ENCODE measurements at places on chromosomes 1 and 21.
A peak's percentile ranks its signal among the peaks of the same experiment; 100 is the strongest.

GRCh38 chr1:4778056-4778455 is 123.6 kb downstream of the AJAP1 start:
- DNase-seq, result no peak

DNA sequence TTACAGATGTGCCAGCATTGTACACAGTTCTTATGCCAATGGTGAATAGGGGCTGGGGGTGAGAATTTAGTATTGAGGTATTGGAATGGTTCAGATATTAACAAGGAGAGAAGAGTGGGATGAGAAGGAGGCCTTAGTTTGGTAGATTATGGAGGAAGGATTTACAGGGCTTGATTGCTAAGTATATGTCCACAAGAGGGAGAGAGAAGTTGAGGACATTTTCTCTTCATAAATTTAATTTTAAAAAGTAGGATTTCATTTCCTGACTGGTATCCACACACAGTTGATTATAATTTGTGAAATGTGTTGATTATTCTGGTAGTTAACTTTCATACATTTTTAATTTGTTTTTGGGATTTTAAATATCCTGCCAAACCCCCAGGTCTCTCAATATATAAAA is 213.0 kb downstream of the ADGRL2 start:
- no peak for DNase-seq

DNA sequence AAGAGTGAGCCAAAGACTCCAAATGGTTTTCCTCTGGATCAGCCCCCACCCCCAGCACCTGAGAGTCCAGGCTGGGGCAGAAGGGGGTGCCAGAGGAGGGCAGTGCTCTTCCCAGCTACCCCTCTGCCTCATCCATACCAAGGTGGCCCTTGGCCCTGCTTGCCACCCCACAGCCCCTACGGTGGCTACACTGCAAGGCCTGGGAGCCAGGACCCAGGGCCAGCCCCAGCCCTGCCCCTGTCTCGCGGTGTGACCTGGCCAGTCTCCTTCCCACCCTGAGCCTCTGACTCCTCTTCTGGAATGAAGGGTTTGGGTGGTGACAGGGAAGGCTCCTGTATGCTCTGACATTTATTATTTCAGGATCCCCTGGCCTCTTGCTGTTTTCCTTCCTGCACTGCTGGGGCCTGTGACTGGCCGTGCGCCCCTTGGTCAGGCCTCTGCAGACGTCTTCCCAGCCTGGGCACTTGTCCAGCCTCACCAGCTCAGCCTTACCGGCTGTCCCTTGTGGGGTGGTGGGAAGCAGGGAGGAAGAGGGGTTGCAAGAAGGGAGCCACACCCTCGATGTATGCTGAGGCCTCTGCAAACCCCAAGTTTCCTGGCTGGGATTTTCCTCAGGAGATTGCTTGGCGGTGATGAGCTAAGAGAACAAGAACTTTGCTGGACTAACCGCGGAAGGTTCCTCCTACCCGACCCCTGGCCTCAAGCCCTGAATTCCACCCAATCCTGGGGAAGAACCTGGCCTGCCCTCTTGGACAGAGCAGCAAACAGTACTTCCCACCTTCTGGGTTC is 13.5 kb downstream of the ASAP3 start:
- no peak for DNase-seq

DNA sequence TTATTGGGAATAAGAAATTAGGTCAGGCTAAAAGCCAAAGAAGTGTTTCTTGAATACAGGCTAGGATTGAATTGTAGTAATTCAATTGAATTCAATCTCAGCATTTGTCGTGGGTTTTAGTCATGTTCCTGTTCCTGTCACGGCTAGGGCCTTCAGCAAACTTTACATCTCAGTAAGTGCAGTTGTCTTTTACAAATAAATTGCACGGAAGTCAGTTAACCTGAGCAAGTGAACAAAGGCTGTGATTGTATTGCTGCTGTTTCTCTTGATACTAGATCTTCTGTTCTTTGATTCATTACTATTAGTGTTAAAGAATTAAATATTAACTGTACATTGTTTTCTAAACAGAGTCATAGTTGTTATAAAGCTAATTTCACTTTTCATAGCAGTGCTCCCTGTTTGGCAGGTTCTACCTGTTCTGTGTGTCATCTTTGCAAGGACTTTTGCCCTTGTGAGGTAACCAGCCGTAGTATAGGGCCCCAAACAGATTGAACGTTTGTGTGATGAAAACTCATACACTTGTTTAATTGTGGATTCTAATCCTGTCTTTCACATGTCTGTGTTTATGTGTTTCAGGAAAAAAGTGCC is 164.4 kb downstream of the EDEM3 start:
- no peak for DNase-seq

DNA sequence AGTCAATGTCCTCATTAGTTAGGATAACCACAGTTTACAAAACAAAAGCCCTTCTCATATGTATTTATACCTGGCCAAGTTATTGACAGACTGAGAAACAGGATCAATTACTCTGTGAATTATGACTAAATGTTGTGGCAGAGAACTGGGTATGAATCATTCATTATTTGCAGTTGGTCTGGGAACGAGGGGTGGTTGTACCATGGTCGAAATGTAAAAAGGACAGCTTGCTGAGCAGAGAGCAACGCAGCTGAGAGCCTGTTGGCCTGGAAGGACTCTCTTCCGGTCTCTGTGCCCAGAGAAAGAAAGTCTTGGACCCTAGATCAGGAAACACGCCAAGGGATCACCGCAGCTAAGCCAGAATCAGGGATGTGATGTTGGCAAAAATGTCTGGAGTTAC is 169.6 kb downstream of the DISC1 start:
- no peak for DNase-seq

- peak; percentile 86 for DNase-seq
Observed at GRCh38 chr1:42380586-42381279, at the start of gene RIMKLA. Gene RIMKLA (plus strand): TSS chr1:42380792. CDS start chr1:42380935, 143 bp downstream.

DNA sequence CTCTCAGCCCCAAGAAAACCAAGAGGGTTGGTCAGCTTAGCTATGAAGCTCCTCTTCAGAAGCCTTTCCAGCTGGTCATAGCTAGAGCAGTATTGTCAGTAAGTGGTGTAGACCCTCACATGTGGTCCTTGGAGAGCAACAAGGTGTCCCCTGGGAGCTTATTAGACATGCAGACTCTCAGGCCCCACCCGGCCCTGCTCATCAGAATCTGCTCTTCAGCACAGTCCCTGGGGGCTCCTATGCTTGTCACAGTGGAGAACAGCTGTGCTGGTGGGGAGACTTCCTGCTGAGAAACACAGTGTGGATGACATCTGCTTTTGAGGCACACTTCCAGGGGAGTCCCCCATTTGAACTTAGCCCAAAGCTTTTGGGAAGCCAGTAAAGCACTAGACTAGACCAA is 21.9 kb upstream of the NEK2 start:
- DNase-seq, result peak; percentile 44

- DNase-seq, result no peak
Observed at GRCh38 chr1:55181666-55182065, 33.5 kb downstream of the USP24 start.

- no peak for DNase-seq
Observed at GRCh38 chr1:27130798-27131197, 24.1 kb downstream of the SLC9A1 start.

DNA sequence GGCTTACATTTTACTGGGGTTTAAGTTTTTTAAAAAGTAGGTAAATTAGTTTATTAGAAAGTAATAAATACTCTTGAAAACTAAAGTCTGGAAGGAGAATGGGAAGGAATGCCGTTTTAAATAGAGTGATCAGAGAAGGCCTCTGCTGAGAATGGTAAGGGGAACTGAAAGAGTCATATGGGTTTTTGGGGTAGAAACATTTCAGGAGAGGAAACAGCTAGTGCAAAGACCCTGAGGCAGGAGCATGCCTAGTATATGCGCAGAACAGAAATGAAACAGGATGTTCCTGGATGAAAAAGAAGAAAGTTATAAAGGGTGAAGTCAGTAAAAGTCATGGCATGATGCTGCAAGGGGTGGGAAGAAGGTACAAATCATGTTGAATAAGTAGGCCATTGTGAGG is 38.9 kb downstream of the ZC3H11B start:
- DNase-seq, result no peak

- DNase-seq, result no peak
Observed at GRCh38 chr1:68470388-68470970, 20.7 kb upstream of the RPE65 start.

- DNase-seq, result no peak
Observed at GRCh38 chr1:100391675-100392074, 39.4 kb downstream of the CDC14A start.

DNA sequence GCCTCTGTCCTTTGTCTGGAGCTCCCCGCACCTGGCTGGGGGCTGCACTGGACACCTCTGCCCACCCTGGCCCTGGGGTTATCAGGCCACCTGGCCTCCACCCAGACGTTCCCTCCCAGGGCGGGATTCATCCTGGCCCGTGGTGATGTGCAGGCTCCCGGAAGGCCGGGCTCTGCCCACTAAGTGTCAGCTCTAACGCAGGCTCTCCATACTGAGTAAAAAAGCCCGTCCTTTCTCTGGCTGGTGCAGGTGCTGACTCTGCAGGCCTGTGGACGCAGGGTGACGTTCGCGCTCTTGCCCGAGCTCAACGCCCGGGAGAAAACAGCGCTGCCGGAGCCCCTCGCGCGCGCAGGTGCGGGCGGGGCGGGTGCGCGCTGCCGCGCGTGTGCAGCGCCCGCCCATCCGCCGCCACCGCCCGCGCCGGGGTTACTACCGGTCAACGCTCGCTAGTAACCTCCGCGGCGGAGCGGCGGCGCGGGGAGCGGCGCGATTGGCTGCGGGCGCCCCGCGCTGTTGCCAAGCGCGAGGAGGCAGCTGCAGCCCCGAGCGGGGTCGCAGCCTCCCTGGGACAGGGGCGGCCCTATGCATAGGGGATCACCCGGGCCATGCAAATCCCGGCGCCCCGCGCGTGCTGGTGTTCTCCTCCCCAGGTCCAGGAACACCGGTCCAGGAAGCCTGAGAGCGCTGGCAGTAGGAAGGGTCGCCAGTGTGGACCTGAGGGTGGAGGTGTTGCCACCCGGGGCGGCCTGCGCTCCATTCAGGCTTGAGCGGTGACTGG is 15.7 kb downstream of the ABCG1 start:
- no peak for DNase-seq

DNA sequence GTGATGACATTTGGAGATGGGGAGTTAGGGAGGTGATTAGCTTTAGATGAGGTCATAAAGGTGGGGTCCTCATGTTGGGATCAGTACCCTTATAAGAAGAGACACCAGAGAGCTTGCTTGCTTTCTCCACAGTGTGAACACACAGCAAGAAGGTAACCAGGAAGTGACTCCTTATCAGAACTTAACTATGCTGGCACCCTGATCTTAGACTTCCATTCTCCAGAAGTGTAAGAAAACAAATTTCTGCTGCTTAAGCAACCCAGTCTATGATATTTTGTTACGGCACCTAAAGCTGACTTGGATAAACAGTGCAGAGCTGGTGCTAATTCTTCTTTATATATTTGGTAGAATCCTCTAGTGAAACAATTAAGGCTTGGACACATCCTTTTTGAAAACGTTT is 346.0 kb downstream of the AGBL4 start:
- DNase-seq, result no peak

GRCh38 chr1:45573231-45573804 is 10.5 kb upstream of the NASP start:
- no peak for DNase-seq

GRCh38 chr21:44455524-44456213 is 359 bp downstream of the LRRC3 start:
- peak; percentile 28 for DNase-seq

- no peak for DNase-seq
Observed at GRCh38 chr1:164064501-164064900, 494.5 kb upstream of the PBX1 start.

GRCh38 chr1:50853325-50853724 is 106.7 kb downstream of the FAF1 start:
- DNase-seq, result no peak

- no peak for DNase-seq
Observed at GRCh38 chr21:41466024-41466820, 40.2 kb downstream of the MX1 start.

GRCh38 chr1:175503538-175503937 is 239.9 kb downstream of the TNR start:
- DNase-seq, result no peak

Data from GM18507 (cell line).